GM19239 (cell line): ENCODE measurements at places on chromosomes 13 and 19.

- DNase-seq = no peak
Measured at GRCh38 chr19:21677696-21678418, 89.5 kb downstream of the ZNF100 start.

- no peak for DNase-seq
Measured at GRCh38 chr19:44260343-44260681, 626 bp downstream of the ZNF233 start.

DNA sequence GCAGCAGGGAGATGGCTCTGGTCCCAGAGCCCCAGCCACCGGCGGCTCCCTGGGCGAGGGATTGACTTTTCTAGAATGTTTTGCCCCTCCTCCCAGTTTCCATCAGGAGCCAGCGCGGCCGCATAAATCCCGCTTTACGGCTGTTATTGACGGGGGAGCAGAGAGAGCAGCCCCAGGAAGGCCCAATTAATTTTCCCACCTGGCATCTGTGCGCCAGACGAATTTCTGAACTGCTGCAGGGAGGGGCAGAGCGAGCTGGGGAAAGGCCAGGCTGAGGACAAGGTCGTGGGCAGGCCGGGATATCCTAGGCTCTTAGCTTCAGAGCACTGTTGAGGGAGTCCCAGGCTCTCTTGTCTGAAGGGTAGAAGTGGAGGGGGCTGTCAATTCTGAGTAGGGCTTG lies 24.7 kb downstream of the ZNRF4 start:
- no peak for DNase-seq

- DNase-seq = no peak
Measured at GRCh38 chr13:95204231-95204765, 97.0 kb downstream of the ABCC4 start.

DNA sequence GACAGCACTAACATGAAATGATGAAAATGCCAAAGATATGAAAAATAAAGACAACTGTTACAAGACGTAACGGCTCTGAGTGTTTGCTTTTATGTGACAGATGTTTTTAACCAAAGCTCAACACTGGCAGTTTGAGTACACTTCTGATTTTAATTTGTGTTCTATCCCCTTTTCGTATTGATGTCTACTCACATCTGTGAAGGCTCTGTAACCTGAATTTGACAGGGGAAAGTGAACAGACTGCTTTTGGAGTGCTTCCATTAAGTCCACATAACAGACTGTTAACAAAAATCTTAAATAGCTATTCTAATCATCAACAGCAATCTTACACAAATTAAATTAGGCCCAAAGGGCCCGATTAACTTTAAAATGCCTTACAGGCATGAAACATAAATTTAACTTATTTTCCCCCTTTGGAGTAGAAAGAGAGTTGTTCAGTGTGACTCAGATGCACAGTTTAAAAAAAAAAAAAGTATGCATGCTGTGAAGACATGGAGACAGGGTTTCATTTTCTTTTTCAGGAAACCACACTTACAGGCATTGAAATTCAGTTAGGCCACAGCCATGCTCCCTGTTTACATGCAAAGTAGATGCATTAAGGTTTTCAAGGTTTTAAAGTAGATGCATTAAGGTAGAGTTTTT lies 16.3 kb upstream of the RNASEH2B start:
- DNase-seq = no peak

DNA sequence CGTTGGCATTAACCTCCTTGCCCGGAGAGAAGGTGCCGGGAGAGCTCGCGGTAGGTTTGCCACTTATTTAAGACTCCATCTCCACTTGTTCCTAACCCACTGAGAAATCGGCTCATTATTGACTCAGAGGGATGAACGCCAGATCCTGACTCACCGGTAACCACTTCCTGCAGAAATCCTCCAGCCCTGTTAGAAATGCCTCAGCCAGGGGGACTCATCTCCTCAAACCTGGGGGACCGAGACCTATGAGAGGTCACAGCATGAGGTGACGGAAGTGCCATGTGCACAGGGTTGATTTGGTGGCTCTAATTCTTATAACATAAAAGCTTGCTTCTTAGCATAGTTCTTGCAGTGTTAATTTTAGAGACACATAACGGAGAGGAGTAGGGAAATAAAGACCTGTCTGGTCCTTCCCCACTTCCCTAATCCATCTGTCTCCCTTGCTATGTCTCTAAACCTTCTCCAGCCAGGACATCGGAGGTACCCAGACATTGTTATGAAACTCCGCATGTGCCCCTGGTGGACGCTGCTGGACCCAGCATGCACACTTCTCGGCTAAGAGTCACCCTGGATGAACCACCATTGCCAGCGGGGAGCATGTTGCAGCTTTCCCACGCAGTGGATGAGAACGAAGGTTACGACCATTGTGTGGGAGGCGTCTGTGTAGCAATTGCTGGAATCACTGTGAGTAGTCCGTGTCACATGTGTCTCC lies 158.9 kb downstream of the EFNB2 start:
- no peak for DNase-seq

DNA sequence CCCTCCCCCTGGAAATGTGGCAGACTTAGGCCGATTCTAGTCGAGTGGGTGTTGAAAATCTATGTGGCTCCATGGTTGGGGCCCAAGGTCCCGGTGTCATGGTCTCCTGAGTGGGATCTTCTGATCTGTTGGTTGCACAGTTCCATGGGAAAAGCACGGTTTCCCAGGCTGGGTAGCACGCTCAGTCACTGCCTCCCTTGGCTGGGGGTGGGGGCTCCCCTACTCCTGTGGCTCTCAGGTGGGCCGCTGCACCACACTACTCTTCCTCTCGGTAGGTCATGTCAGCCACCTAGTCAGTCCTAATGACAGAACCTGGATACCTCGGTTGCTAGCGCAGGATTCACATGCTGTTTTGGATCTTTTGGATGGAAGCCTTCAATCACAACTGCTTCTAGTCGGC lies 247.0 kb downstream of the SPRY2 start:
- no peak for DNase-seq

DNA sequence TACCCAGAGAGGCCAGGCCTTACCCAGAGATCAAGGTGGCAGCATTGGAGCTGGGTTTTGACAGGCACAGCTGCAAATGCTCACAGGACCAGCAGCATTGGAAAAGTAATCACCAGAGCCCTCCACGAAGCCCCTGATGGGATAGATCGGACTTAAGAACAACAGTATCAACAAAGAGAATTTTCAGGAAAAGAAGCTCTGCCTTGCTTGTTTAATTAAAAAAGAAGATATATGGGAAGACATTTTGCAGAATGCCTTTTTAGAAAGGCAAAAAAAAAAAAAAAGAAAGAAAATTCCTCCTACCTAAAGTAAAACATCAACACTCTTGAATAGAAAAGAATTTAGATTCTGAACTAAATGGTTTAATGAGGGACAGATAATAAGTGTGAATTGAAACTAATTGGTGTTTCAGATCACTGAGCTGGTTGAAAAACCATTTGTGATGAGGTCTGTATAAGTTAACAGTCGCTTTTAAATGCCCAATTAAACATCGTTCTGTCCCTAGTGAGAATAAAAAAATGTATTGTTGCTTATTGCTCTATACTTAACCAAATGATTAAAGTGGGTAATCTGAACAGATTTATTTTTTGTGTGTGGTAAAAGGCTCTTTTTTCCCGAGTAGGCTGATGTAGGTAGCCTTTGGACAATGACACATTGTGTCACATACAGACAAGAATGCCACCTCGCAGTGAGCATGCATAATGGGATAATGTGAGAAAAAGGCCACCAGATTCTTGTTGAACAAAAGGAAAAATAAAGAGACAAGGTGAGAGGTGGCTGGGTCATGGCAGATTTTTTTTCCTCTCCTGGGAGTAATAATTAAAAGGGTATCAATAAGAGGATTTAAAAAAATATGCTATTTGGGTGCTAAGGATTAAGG lies 93.0 kb upstream of the ARGLU1 start:
- no peak for DNase-seq

GRCh38 chr13:28415994-28416421 lies 78.9 kb downstream of the FLT1 start:
- DNase-seq = no peak

DNA sequence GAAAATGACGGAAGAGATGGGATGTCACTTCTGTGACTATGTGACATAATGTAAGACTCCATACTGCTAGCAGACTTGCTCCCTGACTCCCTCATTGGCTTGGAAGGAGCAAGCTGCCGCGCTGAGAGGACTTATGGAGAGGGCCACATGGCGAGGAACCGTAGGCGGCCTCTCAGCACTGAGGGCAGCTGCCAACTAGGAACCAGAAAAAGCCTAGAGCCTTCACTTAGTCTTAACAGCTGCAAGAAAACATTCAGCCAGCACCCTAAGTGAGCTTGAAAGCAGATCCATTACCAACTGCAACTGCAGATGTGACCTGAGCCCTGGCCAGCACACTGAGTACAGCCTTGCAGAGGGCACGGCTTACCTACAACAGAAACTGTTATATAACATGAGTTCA lies 33.9 kb downstream of the USP12 start:
- no peak for DNase-seq

DNA sequence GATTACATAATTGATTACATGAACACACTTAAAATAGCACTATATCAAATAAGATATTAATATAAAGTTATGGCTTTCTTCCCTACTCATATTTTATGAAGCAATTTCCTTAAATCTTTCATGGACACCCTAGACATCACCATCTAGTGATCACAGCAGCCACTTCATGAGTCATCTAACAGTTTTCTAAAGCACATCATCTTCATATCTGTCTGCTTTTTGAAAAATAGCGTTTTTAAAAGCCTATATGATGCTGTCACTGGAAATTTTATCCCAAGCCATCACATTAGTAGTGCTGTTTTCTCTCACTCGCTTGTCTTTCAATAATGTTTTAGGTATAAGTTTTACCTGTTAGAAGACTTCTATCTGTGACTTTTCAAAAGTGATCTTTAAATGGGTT lies 326.1 kb downstream of the SLITRK6 start:
- no peak for DNase-seq

DNA sequence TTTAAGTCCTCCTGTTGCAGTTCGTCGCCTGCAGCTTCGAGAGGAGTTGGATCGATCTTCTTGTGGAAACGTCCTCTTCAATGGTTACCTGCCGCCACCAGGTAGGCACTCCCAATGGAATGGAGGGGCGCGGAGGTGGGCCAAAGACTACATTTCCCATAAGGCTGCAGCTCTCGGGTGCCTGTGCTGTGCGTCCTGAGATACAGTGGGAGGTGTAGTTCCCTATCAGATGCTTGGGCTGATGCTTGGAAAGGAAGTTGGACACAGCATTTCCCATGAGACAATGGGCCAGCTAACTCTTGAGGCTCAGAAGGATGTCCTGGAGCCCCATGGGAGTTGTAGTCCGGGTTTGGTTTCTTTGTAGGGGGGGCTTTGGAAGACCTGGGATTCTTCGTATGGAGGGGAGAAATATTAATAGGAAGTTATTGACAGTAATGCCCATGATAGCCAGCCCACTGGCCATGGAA lies 1.8 kb downstream of the SHKBP1 start:
- no peak for DNase-seq

- DNase-seq = peak; percentile 28
Measured at GRCh38 chr13:50713523-50714248, 129.8 kb downstream of the DLEU7 start.

DNA sequence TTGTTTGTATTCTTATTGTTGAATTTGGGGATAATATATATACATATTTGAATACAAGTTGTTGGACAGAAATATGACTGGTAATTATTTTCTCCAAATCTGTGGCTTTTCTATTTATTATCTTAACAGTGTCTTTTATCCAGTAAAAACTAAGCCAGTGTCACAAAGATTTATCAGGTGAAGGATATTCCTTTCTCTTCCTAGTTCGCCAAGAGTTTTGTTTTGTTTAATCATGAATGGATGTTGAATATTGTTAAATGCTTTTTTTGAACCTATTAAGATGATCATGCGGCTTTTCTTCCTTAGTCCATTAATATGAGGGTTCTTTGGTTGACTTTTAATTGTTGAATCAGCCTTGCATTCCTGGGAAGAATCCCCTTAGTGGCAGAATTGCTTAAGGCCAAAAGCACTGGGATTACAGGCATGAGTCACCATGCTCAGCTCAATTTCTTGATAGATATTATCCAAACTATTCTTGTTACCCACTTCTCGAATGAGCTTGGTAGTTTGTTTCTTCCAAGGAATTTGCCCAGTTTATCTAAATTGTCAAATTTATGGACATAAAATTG lies 53.3 kb downstream of the TEX26 start:
- no peak for DNase-seq
